Activated CD4-positive, CD25-positive, alpha-beta regulatory T cell treated with anti-CD3 and anti-CD28 coated beads, Interleukin-2, amount 50 U/mL, for 72 hours (primary cell): ENCODE measurements at places on chromosomes 2 and 18.

DNA sequence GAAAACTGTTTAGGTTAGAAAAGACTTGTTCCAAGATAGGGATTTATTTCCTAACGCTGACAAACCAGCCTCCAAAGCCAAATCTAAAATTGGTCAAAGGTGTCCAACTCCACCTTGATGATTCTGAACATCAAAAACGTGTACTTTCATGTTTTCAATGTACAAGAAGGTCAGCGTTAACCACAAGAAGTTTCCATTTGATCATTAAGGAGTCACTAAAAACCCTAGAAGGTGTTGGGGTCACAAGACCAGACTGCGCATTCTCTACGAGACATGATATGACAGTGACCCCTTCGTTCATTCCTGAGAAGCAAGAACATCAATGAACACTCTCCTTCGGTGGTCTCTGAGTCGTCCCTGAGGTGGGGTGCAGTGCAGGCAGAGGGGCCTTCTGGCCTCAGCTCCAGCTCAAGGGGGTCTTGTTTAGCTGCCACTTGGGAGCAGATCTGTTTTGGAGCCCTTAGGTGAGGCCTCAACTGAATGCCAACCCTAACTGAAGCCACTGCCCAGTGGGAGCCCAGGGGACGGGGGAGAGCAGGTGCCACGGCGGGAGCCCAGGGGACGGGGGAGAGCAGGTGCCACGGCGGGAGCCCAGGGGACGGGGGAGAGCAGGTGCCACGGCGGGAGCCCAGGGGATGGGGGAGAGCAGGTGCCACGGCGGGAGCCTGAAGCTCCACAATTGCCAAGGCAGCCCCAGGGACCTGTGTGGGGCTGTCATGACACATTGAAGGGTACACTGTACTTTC lies 55.2 kb downstream of the PARD6G start:
- DNase-seq, result no peak

GRCh38 chr2:71003396-71003795 lies 8.7 kb upstream of the TEX261 start:
- DNase-seq, result no peak

- no peak for DNase-seq
Observed at GRCh38 chr2:114968748-114969400, 526.4 kb downstream of the DPP10 start.

DNA sequence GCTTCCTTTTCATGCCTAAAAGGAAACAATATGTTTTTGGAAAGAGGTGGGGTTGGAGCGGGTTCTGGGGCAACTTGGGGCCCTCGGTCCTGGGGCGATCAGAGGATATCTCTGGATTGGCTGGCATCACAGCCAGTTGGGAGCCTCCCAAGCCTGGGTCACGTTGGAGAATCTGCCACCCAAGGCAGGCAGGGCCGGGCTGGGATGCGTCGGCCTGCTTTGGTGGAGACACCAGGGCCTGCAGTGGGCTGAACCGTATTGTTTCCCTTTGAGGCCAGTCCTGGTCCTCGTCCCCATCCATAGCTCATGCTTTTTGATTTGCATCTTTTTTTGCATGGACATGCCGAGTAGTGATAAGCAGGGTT lies 235.8 kb downstream of the ATAD2B start:
- DNase-seq, result no peak

DNA sequence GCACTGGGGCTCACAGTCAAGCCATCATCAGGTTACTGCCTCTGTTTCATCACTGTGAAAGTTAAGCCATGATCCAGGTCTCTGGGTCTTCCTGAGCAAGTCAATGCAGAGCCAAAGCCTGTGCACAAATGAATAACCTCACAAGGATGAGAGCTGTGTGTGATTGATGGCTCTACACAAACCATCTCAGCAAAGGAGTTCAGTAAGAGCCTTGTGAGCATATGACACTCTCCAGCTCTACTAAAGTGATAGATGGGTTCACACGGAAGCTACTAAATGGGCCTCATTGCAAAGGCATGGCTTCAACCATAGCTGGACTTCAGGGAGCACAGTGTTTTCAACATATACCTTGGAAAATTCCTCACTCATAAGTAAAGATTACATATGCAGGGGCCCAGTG lies 101.5 kb downstream of the AFF3 start:
- no peak for DNase-seq

GRCh38 chr2:140506606-140507005 lies 1624.2 kb downstream of the LRP1B start:
- DNase-seq, result no peak

DNA sequence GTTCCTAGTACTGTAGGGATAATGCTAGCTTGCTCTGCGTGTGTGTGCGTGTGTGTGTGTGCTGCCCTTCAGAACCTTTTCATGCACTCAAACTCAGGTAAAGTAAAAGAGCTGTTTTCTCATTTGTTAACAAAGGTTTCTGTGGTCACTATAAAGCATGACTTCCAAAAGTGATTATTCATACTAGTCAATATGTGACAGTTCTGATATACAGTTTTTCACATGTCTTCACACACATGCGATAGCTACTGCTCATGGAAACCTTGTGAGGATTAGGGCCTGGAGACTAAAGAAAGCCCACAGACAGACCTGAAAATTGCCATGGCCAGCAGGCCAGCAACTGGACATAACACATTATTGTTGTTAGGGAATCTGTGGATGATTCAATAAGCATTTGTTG lies 56.9 kb upstream of the NEMP2 start:
- no peak for DNase-seq

DNA sequence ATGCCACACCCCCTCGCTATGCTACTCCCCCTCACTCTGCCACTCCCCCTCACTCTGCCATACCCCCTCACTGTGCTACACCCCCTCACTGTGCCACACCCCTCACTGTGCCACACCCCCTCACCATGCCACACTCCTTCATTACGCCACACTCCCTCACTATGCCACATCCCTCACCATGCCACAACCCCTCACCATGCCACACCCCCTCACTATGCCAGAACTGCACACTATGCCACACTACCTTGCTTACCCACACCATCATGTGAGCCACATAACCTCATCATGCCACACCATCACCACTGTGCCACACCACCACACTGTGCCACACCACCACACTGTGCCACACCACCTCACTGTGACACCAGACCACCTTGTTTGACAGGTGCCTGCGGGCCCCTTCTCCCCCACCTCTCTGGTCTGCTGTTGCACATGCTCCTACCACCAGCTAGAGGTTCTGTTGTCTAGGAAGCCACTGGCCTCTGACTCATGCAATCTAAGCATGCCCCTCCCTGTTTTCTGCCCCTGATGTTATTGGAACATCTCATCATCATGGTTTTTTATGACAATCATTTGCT lies 22.0 kb downstream of the MARCHF4 start:
- no peak for DNase-seq
